Fibroblast of mammary gland (primary cell): ENCODE measurements at places on chromosomes 6 and 20.
A peak's percentile ranks its signal among the peaks of the same experiment; 100 is the strongest.

DNA sequence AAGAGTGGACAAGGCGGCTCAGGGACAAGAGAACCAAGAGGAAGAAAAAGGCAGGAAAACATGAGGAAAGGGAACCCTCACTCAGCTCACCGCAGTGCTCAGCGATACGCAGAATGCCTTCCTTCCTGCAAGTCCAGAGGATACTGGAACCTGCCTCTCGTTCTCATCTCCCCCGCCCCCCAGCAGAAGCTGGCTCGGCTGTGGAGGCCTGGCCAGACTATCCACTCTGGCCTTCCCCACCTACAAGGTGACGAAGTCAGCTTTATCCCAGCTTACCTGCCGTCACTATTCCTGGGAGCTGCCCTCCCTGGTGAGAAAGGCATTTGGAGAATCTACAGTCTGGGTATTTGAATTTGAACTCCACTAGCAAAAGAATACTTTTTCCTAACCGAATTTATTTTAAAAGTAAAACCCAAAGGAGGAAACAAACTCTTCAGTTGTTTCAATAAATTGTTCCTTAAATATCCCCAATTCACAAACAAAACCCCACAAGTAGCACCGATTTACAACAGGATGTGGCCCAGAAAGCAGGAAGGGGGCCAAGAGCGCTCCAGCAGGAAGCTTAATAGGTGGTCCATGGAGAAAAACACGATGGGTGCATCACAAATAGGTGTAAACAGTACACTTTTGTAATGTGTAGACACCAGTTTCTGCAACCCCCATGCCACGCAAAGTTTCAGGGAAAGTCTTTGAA, 2.1 kb upstream of the DIDO1 start:
- no peak for DNase-seq

GRCh38 chr6:162151021-162151665, 576.4 kb downstream of the PRKN start:
- peak; percentile 53 for DNase-seq

GRCh38 chr20:46176739-46177378, 58.7 kb downstream of the CD40 start:
- no peak for DNase-seq

DNA sequence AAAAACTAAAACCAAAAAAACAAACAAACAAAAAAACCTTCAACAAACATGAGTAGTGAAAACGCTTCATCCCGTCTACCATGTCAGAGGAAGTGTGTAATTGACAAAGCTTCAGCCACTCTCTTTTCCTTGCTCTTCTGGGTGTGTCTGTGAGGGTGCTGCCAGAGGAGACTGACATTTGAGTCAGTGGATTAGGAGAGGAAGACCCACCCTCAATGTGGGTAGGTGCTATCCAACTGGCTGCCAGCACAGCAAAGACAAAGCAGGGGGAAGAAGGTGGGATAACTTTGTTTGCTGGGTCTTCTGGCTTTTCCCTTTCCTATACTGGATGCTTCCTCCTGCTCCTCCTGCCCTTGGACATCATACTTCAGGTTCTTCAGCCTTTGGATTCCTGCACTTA, 145.6 kb downstream of the TASP1 start:
- DNase-seq = no peak
